ENCODE measurements at places on chromosomes 5 and 9.

- no peak for DNase-seq
These were observed 668.8 kb upstream of the RGMB start for GRCh38 chr5:98104454-98105188.

GRCh38 chr9:115006660-115007059 is 76.3 kb upstream of the TNFSF8 start:
- DNase-seq, result peak; percentile 95

- DNase-seq, result no peak
These were observed 256.2 kb downstream of the ARRDC3 start for GRCh38 chr5:91126888-91127287.

- peak; percentile 59 for DNase-seq
These were observed 31.8 kb downstream of the FABP6 start for GRCh38 chr5:160260881-160261815.

DNA sequence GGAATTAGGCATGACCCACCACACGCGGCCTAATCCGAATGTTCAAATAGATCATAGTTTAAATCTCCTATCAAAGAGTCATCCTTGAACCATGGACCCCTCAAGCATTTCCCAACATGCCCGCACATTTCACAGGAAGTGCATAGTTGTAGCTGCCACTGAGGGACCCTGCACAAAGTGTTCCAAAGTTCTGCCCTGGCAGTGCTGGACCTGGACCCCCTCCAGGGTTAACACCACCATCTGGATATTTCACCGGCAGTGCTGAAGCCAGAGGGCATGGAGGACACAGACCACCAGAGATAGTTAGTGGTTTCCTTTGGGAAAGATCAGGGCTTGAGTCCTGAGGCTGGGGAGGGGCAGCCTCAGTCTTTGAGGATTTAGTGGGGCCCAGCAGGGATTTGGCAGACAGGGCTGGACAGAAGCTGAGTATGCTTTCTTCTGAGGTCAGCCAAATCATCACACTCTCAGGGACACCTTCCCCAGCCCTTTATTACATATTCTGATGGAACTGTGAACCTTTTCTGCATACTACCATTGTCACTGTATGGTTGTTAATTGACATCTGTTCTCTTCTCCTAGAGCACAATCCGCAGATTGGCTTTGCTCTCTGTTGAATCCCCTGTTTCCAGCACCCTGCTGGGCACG is 143.6 kb upstream of the EFNA5 start:
- no peak for DNase-seq

DNA sequence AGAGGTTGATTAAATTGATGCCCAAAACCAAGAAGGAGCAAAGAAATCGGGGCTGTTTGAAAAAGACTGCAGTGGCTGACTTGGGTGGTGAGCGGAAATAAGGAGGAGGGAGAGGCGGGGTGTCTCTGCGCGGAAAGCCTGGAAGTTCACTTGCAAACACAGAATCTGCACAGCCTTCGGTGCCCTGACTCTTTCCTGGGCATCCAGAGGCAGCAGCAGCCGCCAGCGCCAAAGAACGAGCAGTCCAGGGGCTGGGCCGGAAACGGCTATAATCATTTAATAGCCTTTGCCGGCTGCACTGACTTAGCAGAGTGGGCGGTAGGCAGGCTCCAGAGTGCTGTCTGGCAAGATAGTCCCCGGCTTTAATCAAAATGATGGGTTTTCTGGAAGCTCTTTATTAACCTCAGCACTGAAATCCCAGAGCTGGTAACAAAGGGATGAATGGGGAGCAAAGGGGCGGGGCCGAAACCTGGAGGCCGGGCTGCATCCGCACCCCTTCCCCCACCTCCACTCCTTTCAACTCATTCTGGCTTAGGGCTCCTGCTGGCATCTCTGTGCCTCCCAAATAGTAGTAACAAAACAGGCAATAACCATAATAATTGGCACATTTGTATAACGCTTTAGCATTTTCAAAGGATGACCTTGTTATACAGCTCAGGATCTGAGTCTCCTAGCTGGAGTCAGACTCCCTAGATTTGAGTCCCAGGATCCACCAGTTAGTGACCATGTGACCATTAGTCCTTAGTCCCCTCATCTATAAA is 35.7 kb downstream of the PCDHAC2 start:
- no peak for DNase-seq

GRCh38 chr5:8613078-8613685 is 744.2 kb downstream of the MTRR start:
- DNase-seq, result no peak

- DNase-seq, result no peak
These were observed 276.6 kb upstream of the VLDLR start for GRCh38 chr9:2345013-2345412.

DNA sequence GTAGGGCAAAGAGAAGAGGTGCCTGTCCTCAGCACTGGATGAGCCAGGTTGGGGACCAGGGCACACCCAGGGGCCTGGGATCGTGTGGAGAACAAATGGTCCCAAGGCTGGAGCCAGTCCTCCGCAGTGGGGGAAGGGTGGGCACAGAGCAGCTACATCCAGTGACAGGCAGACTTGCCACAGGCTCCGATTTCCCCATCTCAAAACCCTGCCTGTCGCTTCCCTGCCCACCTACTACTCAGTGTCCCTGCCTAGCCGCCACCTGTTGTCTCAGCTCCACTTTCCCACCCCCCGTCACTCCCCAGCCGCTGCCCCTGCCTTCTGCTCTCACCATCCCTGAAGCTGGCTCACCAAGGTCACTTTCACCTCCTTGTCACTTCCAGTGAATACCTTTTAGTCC is 13.9 kb upstream of the ENHO start:
- DNase-seq, result no peak

DNA sequence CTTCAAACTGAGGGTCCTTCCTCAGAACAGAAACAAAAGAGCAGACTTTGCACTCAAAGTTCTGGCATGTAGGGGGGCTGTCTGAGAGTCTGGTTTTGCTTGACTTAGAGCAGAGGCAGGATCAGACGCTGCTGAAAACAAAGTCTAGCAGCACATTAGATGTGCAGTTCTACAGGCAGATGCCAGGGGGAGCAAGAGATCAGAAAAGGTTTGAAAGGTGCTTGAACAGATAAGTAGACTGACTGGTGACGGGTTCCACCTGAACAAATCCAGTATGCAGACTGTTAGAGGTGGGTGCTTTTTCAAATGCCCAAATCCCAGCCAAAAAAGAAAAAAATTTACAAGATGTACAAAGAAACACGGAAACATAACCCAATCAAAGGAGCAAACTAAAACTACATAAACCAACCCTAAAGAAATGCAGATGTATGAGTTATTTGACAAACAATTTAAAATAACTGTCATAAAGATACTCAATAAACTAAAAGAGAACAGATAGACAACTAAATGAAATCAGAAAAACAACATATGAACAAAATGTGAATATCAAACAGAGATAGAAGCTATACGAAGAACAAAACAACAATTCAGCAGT is 194.7 kb upstream of the FREM1 start:
- peak; percentile 39 for DNase-seq

GRCh38 chr9:126157826-126158587 is 168.6 kb upstream of the MVB12B start:
- no peak for DNase-seq

DNA sequence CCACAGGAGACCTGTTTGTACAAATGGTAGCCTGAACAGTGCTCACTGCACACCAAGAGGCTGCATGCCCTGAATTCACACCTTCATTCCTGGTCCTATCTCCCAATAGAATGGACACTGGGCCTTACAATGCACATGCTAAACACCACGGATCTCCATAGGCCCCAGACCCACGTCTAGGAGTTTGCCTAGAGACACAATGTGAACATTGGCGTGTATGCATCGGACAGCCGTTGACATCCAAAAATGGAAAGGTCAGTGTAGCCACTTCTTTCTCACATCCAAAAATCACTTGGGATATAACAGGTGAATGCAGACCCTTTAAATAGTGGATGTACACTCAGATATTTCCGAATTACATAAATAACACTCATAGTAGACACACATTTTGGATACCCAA is 927 bp downstream of the PAX5 start:
- no peak for DNase-seq

DNA sequence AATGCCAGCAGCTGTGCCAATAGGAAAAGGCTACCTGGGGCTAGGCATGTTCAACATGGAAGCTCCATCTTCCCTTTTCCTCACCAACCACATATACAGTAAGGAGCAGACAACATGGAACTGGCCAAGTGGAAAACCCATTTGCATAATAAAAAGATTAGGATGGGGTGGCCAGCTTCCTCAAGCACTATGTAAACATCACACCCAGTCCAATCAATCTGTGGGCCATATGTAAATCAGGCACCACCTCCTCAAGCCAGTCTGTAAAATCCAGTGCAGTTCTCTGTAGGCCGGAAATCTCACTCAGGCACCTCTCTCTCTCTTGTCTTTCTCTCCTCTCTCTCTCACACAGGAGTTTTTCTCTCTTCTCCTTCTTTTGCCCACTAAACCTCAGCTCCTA is 360.2 kb upstream of the GRIA1 start:
- no peak for DNase-seq

DNA sequence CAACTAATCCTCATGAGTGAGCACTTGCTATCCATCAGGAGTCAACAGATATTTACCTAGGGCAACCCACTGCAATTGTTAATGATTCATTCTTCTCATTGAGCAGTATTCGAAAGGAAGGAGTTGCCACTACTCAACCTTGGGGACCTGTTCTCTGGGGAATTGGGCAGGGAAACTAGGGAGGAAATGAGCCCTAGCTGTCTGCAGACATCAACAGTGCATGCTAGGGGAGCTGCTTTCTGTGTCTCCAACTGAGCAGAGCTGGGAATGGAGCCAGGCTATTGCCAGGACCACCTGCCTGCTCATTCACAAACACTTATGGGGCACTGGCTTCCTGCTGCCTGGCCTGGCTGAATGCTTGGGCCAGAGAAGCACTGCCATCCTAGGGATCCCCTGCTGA is 183.4 kb downstream of the TMEM38B start:
- DNase-seq, result no peak

DNA sequence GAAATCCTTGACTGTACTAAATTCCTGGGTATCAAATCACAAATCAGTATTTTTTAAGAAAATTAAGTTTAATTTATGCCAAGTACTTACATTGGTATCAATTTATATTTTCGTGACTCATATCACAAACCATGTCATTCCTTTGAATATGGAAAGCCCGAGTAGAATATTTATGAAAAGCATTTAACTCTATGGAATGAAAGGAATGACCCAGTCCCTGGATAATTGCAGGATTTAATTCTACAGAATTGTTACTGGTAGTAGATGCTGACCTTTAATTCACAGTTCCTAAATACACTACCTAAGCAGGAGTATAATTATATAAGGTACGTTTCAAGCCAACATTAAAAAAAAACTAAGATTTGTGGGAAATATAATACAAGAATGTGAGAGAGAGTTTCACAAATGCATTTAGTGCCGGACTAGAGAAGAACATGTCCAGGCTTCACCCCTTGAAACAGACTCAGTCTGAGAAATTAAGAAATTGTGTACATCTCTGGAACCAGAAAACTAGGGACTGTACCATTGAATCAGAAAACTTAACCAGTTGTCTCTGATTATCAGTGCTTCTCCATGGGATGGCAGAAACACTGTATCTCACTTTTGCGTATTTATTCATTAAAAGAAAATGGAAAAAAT is 28.5 kb upstream of the PLPPR1 start:
- no peak for DNase-seq

- DNase-seq, result no peak
These were observed 193.1 kb upstream of the FREM1 start for GRCh38 chr9:15103290-15103689.

- no peak for DNase-seq
These were observed 64.6 kb downstream of the ACTBL2 start for GRCh38 chr5:57417971-57418370.

GRCh38 chr5:10460252-10460906 is 18.7 kb downstream of the ROPN1L start:
- peak; percentile 47 for DNase-seq

DNA sequence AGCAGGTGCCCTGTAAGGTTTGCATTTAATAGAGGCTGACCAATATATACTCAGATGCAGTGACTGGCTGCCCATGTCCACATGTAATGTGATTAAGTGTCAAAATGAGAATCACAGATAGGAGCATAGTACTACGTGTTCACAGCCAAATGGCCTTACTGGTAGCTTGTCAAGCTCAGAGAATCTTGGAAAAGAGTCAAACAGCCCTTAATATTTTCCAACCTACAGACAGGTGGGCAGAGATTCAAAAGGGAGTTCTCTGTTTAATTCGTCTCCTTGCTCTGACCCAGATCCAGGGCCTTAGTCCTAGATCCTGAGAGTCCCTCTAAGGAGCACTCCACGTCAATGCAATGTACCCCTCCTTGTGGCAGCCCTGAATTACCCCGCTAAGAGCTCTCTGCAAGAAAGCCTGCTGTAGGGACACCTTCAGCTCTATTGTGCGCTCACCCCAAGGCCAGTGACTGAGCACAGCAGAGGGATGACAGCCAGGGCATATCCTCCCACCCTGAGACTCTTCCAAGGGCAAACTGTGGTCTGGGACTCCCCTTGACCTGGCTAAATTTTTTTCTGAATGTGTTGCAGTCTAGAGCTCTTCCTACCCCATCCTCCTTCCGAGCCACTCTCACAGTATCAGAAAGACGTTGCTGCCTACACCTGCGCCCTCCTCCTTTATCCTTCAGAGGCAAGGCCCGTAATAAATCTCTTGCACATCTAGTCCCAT is 159.2 kb downstream of the SNCAIP start:
- DNase-seq, result no peak

Data from EH (cell line).